Stimulated activated CD4-positive, alpha-beta T cell treated with anti-CD3 and anti-CD28 coated beads, Interleukin-4, amount 100 ng/mL, for 48 hours (primary cell): ENCODE measurements at places on chromosomes 11 and 22.

- DNase-seq = no peak
Observed at GRCh38 chr11:88307749-88308425, 29.6 kb downstream of the CTSC start.

DNA sequence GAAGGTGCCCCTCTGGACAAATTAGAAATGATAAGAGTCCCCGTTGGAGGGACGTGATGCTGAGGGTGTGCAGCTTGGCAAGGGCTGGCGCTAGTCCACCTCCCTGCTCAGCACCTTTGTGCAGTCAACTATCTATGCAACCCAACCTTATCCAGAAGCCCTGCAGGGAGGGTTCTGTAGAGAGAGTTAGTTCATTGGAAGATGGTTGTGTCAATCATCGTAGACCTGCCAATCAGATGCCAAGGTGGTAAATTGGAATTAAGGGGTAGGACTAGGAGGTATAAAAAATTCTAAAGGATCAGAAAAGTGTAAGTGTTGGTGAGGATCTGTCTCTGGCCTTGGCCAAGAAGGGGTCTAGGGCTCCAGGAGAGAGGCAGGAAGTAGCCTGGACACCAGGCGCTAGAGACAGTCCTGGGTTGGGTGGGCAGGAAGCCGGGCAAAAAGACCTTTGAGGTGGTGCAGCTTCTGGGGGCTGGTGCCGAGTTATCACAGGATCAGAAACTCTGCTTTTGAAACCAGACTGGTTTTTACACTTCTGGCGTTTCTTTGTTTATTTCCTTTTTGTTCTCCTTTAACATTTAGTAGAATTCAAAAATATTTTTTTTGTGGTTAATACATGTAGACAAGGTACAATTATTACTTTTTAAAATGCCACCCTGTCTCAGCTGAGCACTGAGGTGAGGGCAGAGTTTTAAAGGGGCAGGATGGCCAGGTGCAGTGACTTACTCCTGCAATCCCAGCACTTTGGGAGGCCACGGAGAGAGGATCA lies 1.6 kb downstream of the C1QTNF6 start:
- no peak for DNase-seq

DNA sequence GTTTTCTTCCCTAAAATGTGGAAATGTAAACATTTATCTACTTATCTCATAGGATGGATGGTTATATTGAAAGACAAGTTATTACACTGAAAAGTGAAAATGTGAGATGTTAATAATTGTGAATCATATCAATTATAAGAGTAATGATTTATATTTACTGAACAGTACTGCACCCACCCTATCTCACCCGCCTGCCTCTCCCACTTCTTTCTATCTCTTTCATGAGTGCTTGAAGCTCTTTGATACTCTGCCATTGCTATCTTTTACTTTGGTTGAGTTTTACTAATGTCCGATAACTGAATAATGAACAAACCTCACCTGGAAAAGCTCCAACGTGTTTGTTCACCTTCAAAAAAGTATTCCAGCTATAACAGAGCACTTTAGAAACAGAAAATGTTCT lies 263.0 kb upstream of the UBASH3B start:
- DNase-seq = no peak

DNA sequence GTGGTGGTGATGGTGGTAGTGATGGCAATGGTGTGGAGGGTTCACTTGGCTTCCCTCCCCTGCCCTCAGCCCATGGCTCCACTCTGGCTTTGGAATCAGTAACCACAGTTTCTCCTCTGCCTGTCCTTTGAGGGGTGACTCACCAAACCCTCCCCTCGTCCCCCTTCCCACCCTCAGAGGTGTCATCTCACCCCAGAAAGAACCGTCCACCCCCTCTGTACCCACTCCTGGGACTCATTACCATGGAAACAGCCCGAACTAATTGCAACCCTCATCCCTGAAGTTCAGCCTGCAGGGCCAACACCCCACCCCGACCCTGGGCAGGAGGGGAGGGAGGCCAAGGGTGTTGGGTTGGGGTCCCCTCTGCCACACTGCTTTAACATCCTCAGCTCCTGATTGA lies 26.6 kb downstream of the PHLDB1 start:
- no peak for DNase-seq

DNA sequence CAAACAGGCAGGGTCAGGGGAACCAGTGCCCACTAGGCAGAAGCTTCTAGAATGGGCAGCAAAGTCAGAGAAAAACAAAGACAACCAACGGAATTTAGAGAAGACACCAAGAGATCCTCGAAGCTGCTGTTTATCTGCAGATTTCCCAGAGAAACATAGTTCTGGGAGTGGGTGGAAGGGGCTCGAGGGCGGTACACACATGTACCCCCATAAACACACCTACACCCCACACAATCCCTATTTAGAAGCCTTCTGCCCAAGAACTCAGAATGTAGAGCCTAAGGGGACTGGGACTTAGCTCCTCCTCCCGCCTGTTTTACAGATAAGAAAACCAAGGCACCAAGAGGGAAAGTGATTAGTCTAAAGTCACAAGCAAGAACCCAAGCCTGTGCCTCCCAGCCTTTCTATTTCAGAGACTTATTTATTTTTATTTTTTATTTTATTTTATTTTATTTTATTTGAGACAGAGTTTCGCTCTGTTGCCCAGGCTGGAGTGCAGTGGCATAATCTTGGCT lies 6.4 kb downstream of the NPTXR start:
- no peak for DNase-seq

- DNase-seq = no peak
Observed at GRCh38 chr22:35739931-35740380, 22.3 kb downstream of the APOL5 start.

DNA sequence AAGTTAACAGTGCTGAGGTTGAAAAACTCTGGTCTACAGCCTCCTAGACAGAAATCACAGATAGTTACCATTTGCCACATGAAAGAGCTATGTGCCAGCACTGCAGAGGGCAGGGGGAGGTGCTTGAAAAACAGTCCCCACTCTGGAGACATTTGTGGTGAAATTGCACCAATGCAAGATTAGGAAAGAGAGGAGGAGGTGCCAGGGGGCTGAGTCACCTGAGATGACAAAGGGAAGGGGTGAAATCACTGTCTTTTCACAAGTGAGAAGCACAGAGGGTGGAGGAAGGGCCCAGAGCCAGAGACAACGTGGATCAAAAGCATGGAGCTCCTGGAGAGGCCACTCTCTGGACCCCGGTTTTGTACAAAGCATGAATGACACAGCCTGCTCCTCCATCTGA lies 196.3 kb downstream of the BUD13 start:
- DNase-seq = no peak

DNA sequence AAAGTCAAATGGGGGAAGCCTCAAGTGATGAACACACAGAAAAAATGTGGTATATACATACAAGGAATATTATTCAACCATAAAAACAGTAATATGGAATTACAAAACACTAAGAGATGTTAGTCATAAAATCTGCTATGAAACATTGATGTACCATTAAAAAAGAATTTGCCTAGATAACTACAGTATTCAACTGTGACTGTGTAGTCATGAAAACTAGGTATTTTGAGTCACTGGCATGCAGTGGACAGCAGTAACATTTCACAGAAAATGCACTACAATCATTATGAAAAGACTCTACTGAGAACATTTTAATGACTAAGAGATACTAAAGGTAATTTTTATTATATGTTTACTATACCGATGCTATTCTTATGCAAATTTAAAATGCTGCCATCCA lies 11.7 kb downstream of the ZNF195 start:
- no peak for DNase-seq

GRCh38 chr11:76617553-76618265 lies 52.8 kb downstream of the LRRC32 start:
- no peak for DNase-seq

- DNase-seq = no peak
Observed at GRCh38 chr11:127074151-127074761, 73.7 kb upstream of the KIRREL3 start.

GRCh38 chr22:18975434-18976196 lies 39.5 kb upstream of the PRODH start:
- no peak for DNase-seq

DNA sequence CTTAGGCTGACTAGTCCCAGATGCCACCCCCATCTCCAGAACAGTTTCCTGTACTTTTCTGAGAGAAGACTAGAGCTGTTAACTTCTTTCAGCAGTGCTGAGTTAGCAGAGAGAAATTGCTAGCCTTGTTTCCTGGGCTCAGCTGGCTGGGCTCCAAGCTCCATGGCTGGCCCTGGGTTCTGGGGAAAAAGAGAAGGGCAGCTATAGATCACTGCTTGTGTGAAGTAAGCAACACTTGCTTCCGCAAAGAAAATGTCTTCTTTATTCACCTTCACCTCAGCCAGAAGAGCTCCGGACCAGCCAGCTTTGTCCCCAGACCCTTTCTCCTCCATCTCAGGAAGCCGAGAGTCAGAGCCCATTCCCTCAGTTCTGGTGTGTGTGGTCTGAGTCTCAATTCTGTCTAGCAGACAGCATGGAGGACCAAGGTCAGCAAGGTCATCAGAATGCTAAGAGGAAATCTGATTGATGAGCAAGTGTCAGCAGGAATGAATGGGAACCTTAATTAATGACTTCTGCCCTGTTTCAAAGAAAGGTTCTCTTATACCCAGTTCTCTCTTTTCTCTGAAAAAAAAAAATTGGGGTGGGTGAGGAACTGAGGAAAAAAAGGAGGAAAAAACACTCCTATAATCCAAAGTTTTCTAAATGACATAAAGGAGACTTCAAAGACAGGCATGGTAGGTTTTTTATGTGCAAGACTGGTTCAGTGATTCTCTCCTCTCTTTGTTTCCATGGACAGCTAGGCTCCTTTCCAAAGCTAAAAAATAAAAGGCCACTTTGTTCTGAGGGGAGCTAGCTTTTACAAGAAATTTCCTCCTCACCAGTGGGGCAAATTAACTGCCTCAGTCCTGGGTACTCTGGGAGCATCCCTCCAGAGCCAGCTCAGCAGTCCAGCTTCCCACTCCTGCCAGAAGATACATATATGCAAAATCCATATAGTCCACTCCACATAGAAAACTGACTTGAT lies 63.6 kb upstream of the FAM181B start:
- DNase-seq = no peak

GRCh38 chr11:132346558-132347148 lies 976.2 kb downstream of the NTM start:
- DNase-seq = no peak

- DNase-seq = no peak
Observed at GRCh38 chr22:24894998-24895397, 51.5 kb downstream of the LHFPL7 start.

- DNase-seq = no peak
Observed at GRCh38 chr11:85643191-85643614, 4.6 kb upstream of the TMEM126A start.

- no peak for DNase-seq
Observed at GRCh38 chr11:8988329-8989234, 15.2 kb downstream of the NRIP3 start.

DNA sequence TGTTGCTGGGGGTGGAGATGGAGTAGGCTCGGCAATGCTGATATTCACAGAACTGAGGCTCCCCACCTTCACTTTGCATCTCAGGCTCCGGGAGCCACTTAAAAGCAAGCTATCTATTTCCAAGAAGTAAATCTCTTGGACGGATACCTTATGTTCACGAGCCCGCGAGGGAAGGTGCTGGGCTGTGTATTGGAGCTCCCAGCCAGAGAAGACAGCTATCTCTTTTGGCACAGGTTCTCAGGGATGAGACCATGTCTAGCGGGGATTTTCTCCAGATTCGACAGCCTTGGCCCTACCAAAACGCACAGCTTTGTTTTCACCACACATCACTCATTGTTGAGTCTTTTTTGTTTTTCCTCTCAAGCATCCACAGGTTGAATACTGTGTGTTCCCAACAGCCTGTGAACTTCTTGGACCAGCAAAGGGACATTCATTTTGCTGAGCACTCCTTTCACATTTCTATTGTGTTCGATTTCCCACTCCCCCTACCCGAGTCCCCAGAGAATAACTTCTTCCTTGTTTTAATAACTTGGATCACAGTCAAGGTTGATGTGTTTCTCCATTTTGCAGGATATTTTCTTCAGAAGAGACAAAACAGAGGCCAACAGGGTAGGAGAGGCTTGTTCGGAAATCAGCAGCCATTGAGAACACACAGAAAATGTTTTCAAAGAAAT lies 23.3 kb downstream of the WT1 start:
- no peak for DNase-seq

DNA sequence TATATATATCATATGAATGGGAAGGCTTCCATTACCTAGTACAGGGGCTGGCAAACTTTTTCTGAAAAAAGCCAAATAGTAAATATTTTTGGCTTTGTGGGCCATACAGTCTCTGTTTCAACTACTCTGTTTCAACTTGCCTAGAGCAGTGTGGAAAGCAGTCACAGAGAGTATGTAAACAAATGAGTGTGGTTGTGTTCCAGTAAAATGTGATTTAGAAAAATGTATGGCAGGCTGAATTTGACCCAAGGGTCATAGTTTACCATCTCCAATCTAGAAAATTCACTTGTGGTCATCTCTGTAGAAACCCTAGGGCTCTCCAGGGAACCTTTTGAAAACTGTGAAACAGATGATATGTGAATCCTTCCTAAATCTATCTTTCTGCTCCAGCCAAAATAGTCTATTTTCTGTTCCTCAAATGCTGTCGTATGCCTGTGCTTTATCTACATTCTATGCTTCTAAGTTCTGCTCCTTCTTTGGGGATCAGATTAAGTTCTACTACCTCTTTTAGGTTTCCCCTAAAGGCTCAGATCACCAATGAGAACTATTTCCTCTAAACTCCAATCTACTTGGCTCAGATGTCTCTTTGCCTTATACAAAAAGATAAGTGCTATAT lies 356.2 kb downstream of the METTL15 start:
- DNase-seq = no peak

- no peak for DNase-seq
Observed at GRCh38 chr11:21385669-21386440, 716.5 kb downstream of the NELL1 start.

- no peak for DNase-seq
Observed at GRCh38 chr11:36392196-36392595, 96.1 kb downstream of the PRR5L start.

- no peak for DNase-seq
Observed at GRCh38 chr11:32068134-32068870, 22.6 kb upstream of the RCN1 start.

GRCh38 chr22:43823353-43823908 lies 11.3 kb upstream of the EFCAB6 start:
- DNase-seq = no peak
